Kidney (tissue), 22 donors: ENCODE measurements at places on chromosomes 1 and 21. TPM values are rescaled to one million over a fixed set of nuclear protein-coding genes. Genes with fewer than 3 reads are reported as not detected.

VASH2 gene
- 0.57 TPM for total RNA-seq

SLC30A2 gene
- total RNA-seq: 34.4 TPM

GJA9 gene
- not detected for total RNA-seq

NUDT4B gene
- total RNA-seq: not detected

HSPA6 gene
- 5.5 TPM for total RNA-seq

GUCA2B gene
- total RNA-seq: not detected

RCAN1 gene
- total RNA-seq: 31.3 TPM

WNT2B gene
- total RNA-seq: 4.7 TPM

PADI1 gene
- 1.3 TPM for total RNA-seq

C1orf159 gene
- 14.8 TPM for total RNA-seq

RAB7B gene
- 2.0 TPM for total RNA-seq

FCRL1 gene
- 5.7 TPM for total RNA-seq

CNKSR1 gene
- total RNA-seq: 19.7 TPM

CTSS gene
- 109 TPM for total RNA-seq

FHAD1 gene
- 4.2 TPM for total RNA-seq
